ENCODE measurements at places on chromosomes 16 and 17. TPM values are rescaled to one million over a fixed set of nuclear protein-coding genes. Genes with fewer than 3 reads are reported as not detected.

MT4 gene
- not detected for total RNA-seq

OR2C1 gene
- total RNA-seq: not detected

HSD11B2 gene
- 0.33 TPM for total RNA-seq

CTF1 gene
- 0.67 TPM for total RNA-seq

NOS2 gene
- 0.15 TPM for total RNA-seq

DOC2B gene
- total RNA-seq: not detected

OR3A1 gene
- not detected for total RNA-seq

TBC1D3 gene
- not detected for total RNA-seq

FZD2 gene
- total RNA-seq: 3.3 TPM

PKMYT1 gene
- 29.9 TPM for total RNA-seq

FBXW10B gene
- total RNA-seq: 0.33 TPM

ADORA2B gene
- 8.3 TPM for total RNA-seq

ARL5C gene
- not detected for total RNA-seq

TNK1 gene
- 1.00 TPM for total RNA-seq

CCDC40 gene
- 6.2 TPM for total RNA-seq

PGP gene
- total RNA-seq: 30.5 TPM

IL17C gene
- total RNA-seq: not detected

TMEM100 gene
- total RNA-seq: not detected

CLEC18A gene
- 0.69 TPM for total RNA-seq

HASPIN gene
- 17.9 TPM for total RNA-seq

BCL7C gene
- total RNA-seq: 12.7 TPM

KRTAP4-6 gene
- total RNA-seq: not detected

PYDC1 gene
- total RNA-seq: not detected

TP53TG3C gene
- total RNA-seq: not detected

HOXB3 gene
- not detected for total RNA-seq

AIPL1 gene
- 0.34 TPM for total RNA-seq

KRTAP4-3 gene
- not detected for total RNA-seq

KRT32 gene
- not detected for total RNA-seq

EFCAB3 gene
- not detected for total RNA-seq

EMC6 gene
- total RNA-seq: 34.0 TPM

FAM20A gene
- total RNA-seq: not detected

TBC1D3G gene
- not detected for total RNA-seq

ACAP1 gene
- total RNA-seq: under 0.01 TPM

KRT39 gene
- not detected for total RNA-seq

CACNA1G gene
- total RNA-seq: not detected

INTS2 gene
- total RNA-seq: 18.9 TPM
